WTC11 (cell line): ENCODE measurements at places on chromosomes 1 and 21. TPM values are rescaled to one million over a fixed set of nuclear protein-coding genes. Genes with fewer than 3 reads are reported as not detected.
A peak's percentile ranks its signal among the peaks of the same experiment; 100 is the strongest.

Gene KRTAP19-3
- not detected in 3 replicates for total RNA-seq

Gene PGBD5
- 16.7 to 23.8 TPM (median 18.9 TPM) in 3 replicates for total RNA-seq

Gene CRYZ
- total RNA-seq: 42.2 to 44.2 TPM (median 43.5 TPM) in 3 replicates

Gene FCRL2
- not detected in 3 replicates for total RNA-seq

DNA sequence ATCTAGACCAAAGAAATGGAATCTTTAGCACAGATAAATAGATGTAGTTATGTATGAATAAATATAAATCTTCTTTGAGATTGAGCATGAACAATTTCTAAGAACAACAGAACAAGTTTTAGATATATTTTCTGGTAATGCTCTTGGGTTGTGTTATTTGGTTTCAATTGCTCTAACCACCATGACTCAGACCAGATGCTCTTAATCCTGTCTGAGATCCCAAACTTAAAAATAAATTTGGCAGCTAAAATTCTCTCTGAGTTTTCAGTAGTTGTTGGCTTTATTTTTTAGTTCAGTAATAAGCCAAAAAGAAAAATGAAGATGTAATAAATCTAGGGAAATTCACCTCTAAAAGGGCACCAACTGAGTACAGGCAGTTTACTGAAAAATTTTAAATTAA lies 1693.4 kb downstream of the NCAM2 start:
- no peak overlapping the region for H3K4me3 ChIP-seq
- no peak for DNase-seq
- H3K27me3 ChIP-seq: no peaks in the 10 kb centered on the region
- H3K4me1 ChIP-seq: no peaks in the 10 kb centered on the region
- H3K27ac ChIP-seq: no peak overlapping the region

- peak overlapping the region; percentile 44; the same call in 1 of the 2 replicates for H3K27ac ChIP-seq
- H3K36me3 ChIP-seq: peaks cover 38% of the 10 kb centered on the region
- peaks cover 23% of the 10 kb centered on the region for H3K27me3 ChIP-seq
- no peak overlapping the region for H3K4me3 ChIP-seq
These were observed 4.4 kb downstream of the CRABP2 start for GRCh38 chr1:156700736-156701531.

GRCh38 chr1:208643005-208643597 lies 398.9 kb upstream of the PLXNA2 start:
- H3K27ac ChIP-seq: no peak overlapping the region
- H3K4me3 ChIP-seq: no peak overlapping the region
- DNase-seq: no peak

- DNase-seq: no peak
- H3K27ac ChIP-seq: no peak overlapping the region
- peaks cover 5% of the 10 kb centered on the region; the same call in 1 of the 2 replicates for H3K36me3 ChIP-seq
- H3K4me3 ChIP-seq: no peak overlapping the region
- H3K27me3 ChIP-seq: peaks cover 46% of the 10 kb centered on the region
These were observed 17.7 kb downstream of the AGRN start for GRCh38 chr1:1037366-1038327.
